ENCODE measurements at places on chromosomes 12 and 14. TPM values are rescaled to one million over a fixed set of nuclear protein-coding genes. Genes with fewer than 3 reads are reported as not detected.

The GPX2 gene
- total RNA-seq, result not detected

DNA sequence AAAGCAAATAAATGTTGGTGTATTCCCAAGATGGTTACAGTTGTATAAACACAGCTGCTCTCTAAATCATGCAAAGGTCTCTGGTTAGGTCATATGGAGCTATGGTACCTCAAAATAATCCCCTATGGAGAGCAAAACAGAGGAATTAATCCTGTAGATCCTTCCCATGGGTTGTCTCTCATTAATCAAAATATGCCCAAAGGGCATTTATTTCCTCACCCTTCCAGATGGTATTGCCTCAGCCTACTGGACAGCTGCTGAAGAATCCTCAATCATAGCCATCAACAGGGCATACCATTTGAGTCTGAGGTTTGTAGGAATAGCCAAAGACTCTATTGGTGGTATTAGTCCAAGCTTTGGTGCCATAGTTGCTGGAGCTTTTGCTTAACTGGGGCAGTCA, 360.9 kb downstream of the RPL10L start:
- DNase-seq, result no peak

DNA sequence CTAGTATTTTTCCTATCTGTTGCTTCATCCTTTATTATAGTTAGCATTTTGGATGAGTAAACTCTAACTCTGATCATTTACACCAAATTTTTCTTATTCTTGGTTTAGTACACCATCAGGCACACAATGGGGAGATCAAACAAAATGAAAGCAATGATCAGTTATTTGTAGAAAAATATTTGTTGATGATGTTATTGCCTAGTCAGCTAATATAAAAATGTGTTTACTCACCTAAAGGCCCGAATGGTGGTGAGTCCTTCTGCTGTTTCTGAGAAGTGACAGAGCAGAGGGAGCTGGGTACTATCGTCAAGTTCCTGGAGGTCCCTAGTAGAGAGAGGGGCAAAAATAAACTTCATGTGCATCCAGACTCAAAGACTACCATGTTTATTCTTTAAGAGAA, 63.3 kb upstream of the KCNJ8 start:
- no peak for DNase-seq

DNA sequence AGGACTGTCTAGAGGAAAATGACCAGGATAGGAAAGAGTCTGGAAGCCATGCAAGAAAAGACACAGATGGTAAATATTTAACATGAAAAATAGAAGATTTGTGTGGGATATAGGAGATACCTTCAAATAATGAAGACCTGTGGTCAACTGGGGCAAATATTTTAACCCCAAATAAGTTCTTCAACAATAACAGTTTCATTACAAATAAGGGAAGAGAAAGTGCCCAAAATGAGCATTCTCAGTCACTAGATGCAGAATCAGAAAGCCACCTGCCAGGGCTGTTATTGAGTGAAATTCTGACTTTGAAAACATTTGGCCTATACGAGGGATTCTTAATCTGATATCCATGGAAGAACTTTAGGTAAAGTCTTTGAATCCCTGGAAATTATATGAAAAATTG, 231.2 kb upstream of the PLEKHG7 start:
- DNase-seq, result no peak

DNA sequence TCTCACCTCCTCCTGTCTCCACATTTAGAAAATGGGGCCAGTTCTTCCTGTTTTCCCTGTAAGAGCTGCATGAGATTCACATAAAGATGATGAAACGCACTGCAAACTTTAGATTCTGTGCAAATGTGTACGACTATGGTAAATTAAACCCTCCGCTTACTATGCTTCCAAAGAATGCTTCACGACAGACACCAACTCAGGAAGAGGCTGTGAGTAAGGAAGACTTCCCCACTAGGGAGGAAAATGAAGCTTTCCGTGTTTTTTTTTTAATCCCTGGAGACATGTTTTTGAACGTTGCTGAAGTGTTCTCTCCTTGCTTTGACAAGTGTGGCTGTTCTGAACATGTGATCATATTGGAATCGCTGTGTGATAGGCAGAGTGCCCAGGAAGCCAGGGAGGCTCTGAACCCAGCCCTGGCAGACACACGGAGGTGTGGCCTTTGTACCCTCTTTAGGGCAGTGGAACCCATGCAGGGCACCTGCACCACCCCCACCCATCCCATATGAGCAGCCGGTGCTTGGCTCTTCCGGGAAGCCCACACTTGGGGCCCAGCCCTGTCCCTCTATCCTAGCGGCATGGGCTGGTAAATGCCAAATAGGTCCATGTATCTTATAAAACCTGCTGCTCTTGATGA, 7.5 kb upstream of the SYNE3 start:
- DNase-seq, result no peak

The C12orf50 gene
- total RNA-seq, result not detected

GRCh38 chr12:13961971-13962370, 19.4 kb downstream of the GRIN2B start:
- DNase-seq, result no peak

DNA sequence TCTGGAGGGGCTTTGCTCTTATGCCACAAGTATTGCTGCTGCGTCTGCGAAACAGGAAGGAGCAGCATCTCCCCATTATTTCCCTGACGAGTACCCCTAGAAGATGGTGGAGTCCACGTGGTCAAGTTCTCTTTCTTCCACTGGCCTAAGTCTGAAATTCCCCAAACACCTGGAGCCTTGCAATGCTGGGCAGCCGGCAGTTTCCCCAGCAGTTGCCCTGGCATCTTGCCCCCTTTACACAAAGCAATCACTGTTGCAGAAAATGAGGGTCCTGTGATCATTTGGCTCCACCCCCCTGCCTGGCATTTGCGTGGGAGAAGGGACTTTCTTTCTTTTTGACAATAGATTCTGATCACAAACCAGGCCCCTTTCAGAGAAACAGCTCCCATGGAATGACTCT, 56.9 kb downstream of the FOS start:
- DNase-seq, result no peak

The RTL1 gene
- not detected for total RNA-seq

GRCh38 chr12:11853126-11853525, 203.7 kb downstream of the ETV6 start:
- DNase-seq, result no peak

The RFLNA gene
- total RNA-seq, result 63.9 TPM

GRCh38 chr12:132170637-132171292, 26.5 kb downstream of the NOC4L start:
- no peak for DNase-seq

- DNase-seq, result no peak
Measured at GRCh38 chr12:28620281-28620680, 430.0 kb downstream of the CCDC91 start.

DNA sequence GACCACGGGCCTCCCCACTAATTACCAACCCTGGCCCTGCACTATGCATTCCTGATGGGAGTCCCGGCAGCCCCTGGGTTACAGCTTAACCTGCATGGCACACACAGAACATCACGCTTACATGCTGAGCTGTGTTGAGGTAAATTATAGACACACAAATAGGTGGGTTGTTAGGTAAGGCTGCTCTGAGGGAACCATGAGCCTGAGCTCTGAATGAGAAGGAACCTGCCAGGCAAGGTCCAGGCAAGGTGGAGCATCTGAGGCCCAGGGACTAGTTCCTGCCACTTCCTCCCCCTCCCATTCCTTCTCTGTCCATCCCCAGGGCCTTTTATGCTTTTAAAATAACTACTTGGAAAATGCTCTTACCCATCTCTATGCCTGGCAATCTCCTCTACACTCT, 82.7 kb upstream of the ESRRB start:
- no peak for DNase-seq

DNA sequence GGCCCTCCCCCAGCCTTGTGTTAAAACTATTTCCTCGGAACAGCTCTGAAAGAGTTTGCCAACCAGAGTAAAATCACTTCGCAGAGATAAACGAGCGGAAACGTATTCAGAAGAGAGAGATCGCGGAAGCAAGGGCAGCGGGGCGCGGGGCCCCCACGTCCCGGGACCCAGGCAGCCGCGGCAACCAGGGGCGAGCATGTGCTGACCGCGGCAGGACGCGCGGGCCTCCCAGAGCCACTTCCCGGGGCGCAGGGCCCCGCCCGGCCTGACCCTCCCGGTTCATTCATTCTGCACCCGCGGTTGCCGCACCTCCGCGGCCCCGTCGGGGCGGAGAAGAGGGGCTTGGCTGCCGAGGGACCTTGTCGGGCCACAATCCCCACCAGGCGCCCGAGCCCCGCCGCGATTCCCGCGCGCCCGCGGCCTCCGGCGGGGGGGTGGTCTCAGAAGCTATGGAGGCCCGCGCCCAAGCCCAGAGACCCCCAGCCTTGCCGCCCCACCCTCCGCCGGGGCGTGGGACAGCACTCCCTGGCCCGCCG, 598 bp downstream of the UBE2N start:
- DNase-seq, result peak; percentile 40

- DNase-seq, result no peak
Measured at GRCh38 chr12:53664936-53665335, 10.9 kb downstream of the ATP5MC2 start.

GRCh38 chr14:36942522-36943245, 229.7 kb downstream of the SLC25A21 start:
- DNase-seq, result peak; percentile 73

- DNase-seq, result no peak
Measured at GRCh38 chr12:56816491-56816890, 53.4 kb downstream of the HSD17B6 start.

The ASCL1 gene
- total RNA-seq, result not detected

The FRMD6 gene
- total RNA-seq, result 203 TPM

The CAPZA3 gene
- not detected for total RNA-seq

DNA sequence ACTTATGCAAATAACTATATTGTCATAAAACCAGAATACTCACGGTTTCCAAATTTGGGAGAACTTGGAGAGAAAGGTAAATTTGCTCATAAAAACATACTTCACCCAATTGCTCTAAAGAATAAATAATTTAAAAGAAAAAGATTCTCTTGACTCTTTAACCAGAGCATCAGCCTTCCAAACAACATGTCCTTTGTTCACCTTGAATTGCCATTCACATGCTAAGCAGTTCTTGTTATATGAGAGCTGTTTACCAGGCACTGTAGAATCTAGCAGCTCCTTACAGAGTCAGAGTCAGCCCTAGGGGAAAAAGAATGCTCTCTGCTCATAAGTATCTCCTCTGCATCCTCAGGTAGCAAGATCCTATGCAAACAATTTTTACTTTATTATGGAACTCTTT, 10.2 kb downstream of the SLCO1A2 start:
- no peak for DNase-seq

The EFS gene
- total RNA-seq, result 0.80 TPM

DNA sequence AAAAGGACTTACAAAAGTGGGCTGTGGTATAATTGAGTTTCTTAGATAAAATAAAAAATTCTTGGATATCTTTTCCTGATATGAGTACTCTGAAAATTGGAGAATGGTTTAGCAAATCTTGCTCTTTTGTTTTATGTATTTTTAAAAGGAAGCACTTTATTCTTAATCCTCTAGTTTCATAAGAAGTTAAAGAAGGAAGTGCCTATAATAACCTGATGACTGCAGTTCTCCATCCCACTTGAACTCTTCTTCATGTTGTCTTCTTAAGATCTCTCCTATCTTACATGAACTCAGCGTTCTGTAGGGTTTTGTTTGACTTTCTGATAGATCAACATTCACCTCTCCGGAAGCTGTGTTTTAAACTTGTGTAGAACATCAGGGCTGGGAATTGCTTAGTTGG, 271.0 kb downstream of the ERC1 start:
- no peak for DNase-seq

- DNase-seq, result peak; percentile 86
Measured at GRCh38 chr14:94028450-94028826, 2.3 kb downstream of the OTUB2 start.

- DNase-seq, result no peak
Measured at GRCh38 chr14:53836551-53836950, 120.1 kb downstream of the BMP4 start.

The RTN1 gene
- total RNA-seq, result 2.4 TPM

DNA sequence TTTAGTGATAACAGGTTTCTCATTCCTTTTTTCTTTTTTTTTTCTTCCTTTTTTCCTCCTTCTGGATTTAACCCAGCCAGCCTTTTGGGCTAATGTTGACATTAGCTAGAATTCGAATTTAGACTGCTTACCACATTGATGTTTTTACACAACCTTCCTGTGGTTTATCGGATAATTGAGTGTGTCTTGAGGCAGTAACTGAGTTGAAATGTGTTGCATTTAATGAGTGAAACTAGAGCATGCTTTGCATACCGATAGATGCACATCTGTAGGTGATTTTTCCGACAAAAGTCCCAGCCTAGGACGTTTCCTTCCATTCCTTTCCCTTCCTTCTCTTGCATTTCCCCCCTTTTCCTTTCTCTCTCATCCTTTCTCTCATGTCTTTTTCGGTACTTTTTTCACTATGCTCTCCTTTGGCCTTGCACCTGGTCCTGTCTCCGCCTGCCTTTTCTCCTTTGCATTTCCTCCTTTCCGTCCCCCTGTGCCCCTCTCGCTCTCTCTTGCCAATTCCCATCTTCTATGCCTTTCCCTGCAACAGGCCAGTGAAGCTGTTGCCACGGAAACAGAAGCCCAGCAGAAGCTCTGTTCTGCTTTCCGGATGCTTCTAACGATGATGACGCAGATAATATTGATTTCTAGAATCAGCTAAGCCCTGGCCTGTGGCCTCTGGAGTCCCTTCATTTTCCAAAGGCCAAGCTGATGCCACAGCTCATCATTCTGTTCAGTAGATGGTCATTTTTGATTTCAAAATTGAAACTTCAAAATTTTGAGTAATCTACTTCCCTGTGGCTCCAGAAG, 76.1 kb downstream of the SLC25A47 start:
- no peak for DNase-seq

The DEPDC4 gene
- total RNA-seq, result 2.4 TPM

The SERPINA6 gene
- total RNA-seq, result 4.1 TPM

DNA sequence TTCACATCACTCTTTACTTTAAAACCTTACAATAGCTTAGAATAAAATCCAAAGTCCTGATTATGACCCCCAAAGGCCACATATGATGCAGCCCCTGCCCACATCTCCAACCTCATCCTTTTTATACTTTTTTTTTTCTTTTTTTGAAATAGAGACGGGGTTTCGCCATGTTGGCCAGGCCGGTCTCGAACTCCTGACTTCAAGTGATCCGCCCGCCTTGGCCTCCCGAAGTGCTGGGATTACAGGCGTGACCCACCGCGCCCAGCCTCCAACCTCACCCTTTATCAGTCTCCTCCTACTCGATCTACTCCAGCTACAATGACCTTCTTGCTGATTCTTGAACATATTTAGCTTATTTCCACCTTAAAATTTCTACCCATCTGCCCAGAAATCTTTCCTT, 1.2 kb upstream of the MAPKAPK5 start:
- DNase-seq, result no peak

GRCh38 chr12:94041850-94042249, 106.5 kb upstream of the PLXNC1 start:
- no peak for DNase-seq

DNA sequence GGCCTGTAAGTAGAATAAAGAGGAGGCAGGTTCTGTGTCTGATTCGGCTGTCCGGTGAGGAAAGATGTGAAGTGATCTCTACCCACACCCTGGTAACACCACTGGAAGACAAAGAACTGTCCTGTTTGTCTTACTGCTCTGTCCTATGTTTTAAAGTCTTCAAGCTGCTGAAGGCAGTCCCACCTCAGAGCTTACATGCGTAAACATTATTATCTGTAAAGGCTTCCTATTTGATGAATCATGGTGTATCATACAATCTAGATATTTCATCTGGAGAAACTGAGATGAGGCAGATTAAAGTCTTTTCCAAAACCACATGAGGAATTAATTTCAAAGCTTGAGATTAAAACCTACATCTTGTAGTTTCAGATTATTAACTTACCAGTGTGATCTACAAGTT, 427.6 kb downstream of the ZFP36L1 start:
- peak; percentile 68 for DNase-seq

- DNase-seq, result no peak
Measured at GRCh38 chr14:102923925-102924486, 1.5 kb downstream of the AMN start.

The COCH gene
- total RNA-seq, result 43.5 TPM

The WASHC4 gene
- total RNA-seq, result 52.3 TPM

GRCh38 chr14:28515571-28515970, 251.0 kb upstream of the FOXG1 start:
- DNase-seq, result peak; percentile 54

The HAL gene
- not detected for total RNA-seq

All from Daoy (cell line).